ENCODE measurements at places on chromosomes 3 and 15.

DNA sequence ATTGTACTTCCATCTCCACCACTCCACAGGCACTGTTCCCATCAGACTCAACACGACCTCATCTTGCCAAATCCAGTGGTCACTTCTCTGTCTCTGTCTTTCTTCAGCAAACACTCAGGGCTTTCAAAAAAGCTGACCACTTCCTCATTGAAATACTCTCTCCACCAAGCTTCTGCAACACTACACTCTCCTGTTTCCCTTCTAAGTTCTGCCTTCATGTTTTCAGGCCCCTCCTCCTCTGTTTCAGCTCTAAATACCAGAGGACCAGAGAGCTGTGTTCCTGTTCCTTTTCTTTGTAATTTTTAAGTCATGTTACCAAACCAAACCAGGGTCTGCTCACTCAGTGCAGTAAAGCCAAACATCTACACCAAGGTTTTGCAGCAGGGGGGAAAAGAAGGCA lies 33.8 kb upstream of the ACP3 start:
- no peak for DNase-seq

- DNase-seq, result no peak
These were observed 212.6 kb upstream of the UBE2E2 start for GRCh38 chr3:22990291-22991200.

GRCh38 chr3:181613813-181614212 lies 97.9 kb upstream of the SOX2 start:
- no peak for DNase-seq

DNA sequence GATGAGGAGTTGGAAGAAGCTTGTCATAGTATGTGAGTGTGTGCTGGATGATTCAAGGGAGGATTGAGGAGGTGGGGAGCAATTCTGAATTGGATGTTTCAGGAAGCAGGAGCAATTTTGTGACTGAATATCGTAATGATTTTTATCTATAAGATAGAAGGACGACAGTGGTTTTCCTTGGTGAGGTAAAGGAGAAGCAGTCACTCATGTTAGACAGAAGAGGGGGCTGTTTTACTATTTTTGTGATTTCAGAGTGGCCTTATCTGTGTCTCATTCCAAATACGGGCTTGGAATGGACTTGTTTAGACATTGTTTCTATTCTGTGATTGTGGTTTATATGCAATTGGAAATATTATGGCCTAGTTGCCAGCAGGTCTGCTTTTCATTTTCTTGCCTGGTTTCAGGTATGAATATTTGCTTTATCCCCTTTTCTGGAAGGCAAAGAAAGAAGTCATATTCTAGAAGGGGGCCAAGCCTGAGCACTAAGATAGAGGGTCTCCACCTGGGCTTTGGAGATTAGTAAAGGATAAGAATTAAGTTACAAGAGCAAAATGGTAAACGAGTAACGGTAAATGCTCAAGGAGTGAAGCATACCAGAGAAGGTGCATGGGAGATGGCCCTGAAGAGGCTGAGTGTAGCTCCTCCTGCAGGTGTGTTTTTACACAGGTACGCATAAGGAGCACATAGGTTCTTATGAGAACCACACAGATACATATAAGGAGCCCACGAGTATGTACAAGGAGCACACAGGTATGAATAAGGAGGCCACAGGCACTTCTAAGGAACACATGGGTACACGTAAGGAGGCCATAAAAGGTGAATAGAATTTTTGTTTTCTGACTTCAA lies 124.6 kb upstream of the KCNAB1 start:
- peak; percentile 32 for DNase-seq

DNA sequence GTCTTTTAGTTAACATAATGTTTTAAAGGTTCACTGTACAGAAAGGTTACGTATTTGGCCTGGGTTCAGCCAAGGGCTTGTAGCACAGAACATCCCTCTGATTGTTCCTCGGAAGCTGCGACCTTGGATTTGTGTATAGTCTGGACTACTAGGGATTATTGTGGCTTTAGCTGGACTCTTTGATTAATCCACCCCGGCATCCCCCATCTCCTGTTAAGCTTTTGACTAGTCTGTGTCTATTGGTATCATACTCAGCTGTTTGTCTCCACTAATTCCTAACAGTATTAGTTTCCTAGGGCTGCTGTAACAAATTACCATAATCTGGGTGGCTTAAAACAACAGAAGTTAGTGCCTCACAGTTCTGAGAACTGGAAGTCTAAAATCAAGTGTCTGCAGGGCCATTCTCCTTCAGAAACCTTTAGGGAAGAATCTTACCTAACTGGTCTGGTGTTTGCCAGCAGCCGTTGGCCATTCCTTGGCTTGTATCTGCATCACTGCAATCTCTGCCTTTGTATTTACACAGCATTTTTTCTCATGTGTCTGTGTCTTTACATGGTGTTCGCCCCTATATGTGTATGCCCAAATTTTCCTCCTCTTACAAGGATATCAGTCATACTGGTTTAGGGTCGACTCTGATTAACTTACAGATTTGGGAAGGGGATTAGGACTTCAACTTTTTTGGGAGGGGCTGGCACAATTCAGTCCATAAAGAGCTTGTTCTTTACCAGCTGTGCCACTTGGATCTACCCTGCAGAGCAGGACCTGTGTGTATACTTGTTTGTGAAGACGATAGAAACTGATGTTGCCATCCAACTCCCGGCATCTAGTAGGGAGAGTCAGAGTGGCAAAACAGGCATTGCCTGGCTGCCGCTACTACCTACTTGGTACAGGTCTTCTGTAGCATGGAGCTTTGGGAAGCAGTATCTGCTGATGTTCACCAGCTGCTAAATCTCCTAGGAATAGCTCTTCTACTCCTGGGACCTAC lies 117.8 kb downstream of the UBE2E2 start:
- no peak for DNase-seq

DNA sequence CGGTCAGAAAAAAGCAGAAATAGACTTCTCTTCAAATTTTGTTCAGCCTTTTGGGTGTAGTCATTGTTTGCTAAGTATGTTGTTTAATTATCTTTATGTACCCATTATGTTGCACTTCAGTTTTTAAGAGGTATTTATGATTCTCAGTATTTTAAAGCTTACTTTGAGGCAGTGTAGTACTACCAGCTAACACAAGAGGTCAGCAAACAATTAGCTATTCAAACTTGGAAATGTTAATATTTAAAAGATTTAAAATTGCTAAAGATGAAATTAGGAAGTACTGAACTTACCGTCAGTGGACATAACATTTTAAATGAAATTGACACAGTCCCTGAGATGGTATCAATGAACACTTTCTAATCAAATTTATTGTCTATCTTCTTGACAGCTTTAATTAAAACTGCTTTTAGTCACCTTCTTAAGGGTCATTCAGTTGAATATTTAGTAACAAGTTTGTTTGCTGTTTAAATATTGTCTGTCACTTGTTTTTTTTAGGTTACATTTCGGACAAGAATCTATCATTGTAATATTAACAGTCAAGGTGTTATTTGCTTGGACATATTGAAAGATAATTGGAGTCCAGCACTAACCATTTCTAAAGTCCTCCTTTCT lies 28.1 kb downstream of the NKIRAS1 start:
- no peak for DNase-seq

DNA sequence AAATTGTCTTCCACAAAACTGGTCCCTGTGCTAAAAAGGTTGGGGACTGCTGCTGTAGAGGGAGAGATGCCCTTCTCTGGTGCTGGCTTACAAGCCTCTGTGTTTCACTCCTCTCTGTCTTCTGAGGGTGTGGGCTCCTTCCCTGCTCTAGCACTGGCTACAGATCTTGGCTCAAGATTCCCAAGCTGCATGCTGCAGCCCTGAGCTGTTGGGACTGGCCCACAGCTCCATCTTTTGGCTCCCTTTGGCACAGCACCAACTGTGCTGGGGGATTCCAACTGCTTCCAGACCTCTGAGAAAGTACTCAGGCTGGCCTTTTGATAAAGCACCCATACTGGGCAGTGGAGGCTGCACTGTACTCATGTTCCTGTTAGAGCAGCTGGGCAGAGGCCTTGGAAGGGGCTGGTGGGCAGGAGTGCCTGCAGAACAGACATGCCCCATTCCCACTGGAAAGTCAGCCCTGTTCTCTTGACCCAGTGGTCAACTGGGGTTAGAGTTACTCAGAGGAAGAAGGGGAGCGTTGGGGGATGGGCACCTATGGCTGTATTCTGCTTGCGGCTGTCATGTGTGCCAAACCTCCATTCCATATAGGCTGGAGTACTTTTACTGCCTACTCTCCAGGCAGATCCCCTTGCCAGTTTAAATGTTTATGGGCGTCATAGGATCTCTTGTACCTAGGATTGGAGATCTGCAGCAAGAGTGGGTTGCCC lies 55.7 kb downstream of the GALK2 start:
- DNase-seq, result no peak

- DNase-seq, result no peak
These were observed 59.0 kb downstream of the GRIP2 start for GRCh38 chr3:14481018-14481645.

DNA sequence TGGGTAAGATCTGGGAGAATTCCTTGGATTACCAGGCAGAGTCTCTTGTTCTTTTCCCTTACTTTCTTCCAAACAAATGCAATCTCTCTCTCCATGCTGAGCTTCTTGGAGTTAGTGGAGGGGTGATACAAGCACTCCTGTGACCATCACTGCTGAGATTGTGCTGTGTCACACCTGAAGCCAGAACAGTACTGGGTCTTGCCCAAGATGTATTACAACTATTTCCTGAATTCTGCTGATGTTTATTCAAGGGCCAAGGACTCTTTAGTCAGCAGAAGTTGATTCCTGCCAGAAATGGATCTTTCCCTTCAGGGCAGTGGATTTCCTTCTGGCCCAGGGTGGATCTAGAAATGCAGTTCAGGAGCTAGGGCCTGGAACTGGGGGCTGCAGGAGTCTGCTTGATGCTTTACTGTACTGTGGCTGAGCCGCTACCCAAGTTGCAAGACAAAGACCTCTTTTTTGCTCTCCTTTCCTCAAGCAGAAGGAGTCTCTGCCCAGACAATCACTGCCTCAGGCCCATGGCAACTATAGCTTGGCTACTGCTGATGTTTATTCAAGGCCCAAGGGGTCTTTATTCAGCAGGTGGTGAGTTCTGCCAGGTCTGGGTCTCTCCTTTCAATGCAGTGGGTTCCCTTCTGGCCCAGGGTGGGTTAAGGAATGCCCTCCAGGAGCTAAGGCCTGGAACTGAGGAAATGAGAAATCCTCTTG lies 98.8 kb downstream of the SH3GL3 start:
- no peak for DNase-seq

DNA sequence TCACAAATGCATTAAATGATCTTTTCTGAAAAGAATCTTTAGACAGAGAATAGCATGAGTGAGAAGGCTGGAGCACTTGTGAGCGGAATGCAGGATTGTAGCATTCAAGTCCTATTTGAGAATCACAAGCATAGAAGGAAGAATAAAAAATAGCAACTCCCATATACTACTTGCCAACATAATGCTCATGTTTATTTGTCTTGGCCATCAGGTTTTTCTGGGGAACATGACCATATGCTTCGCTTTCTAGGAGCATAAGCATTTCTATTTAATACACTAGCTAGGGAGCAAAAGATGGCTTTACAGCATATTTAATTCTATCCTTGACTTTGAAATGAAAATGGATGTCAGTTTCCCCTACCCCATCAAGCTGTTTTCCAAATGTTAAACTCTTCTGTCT lies 170.3 kb upstream of the MITF start:
- no peak for DNase-seq

- DNase-seq, result no peak
These were observed 147.2 kb downstream of the LPP start for GRCh38 chr3:188301147-188301546.

- no peak for DNase-seq
These were observed 136.7 kb upstream of the DAZL start for GRCh38 chr3:16741890-16742289.

GRCh38 chr3:30894521-30895251 lies at the start of gene GADL1:
GADL1 (minus strand) TSS chr3:30894661; CDS start chr3:30894614, 47 bp downstream.
- DNase-seq, result no peak

- DNase-seq, result no peak
These were observed 70.2 kb downstream of the NMD3 start for GRCh38 chr3:161291191-161291901.

All from AG04450 (cell line).